Left ventricle myocardium superior (tissue), 1 donor: ENCODE measurements at places on chromosomes 5 and 9.

GRCh38 chr5:14557791-14558415 lies 23.7 kb upstream of the OTULINL start:
- no peak for DNase-seq

GRCh38 chr5:132742626-132743025 lies 4.6 kb upstream of the CCNI2 start:
- DNase-seq, result no peak

DNA sequence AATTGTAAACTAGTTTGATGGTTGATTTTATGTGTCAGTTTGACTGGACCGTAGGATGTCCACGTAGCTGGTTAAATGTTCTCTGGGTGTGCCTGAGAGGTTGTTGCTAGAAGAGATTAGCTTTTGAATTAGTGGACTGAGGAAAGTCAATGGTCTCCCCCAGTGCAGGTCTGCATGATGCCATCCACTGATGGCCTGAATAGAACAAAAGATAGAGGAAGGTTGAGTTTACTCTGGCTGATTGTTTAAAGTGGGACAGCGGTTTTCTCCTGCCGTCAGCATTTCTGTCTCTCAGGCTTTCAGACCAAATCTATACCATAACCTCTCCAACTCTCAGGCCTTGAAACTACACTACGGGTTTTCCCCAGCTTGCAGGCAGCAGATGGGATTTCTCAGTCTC lies 899.2 kb upstream of the WWC1 start:
- no peak for DNase-seq

- DNase-seq, result peak; percentile 51
These were observed 11.1 kb downstream of the CNTFR start for GRCh38 chr9:34578241-34579103.

GRCh38 chr5:77768978-77769377 lies 7.2 kb downstream of the TBCA start:
- DNase-seq, result no peak

GRCh38 chr9:131981116-131981776 lies 98.4 kb downstream of the MED27 start:
- DNase-seq, result no peak

DNA sequence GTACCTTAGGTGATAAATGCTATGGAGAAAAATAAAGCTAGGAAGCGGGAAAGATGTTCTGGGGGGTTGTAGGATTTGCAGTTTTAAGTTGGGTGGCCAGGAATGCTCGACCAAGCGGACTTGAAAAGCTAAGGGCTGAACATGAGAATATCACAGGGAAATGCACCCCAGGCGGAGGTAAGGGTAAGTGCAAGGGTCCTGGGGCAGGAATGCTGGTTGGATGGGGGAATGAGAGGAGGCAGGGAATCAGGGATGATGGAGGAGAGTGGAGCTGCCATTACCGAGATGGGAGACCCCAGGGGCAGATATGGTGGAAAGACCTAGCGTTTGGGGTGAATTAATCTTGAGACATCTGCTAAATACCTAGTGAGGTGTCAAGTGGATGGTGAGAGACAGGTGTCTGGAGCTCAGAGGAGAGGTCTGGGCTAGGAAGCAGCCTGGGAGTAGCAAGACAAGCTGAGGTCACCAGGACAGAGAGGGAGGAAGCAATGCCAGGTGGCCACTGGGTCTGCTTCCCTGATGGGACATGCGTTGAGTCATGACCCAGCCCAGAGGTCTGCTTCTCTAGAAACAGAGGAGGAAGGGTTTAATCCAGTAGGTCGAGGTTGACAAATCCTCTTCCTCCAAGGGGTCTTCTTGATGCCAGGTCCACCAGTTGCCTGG lies 77.7 kb upstream of the ASS1 start:
- no peak for DNase-seq

- DNase-seq, result no peak
These were observed 297.9 kb upstream of the PCSK5 start for GRCh38 chr9:75592586-75592985.

GRCh38 chr9:27535701-27536118 lies 6.1 kb upstream of the MOB3B start:
- DNase-seq, result no peak

GRCh38 chr5:66164044-66164790 lies 20.1 kb downstream of the SREK1 start:
- DNase-seq, result no peak

GRCh38 chr5:31806561-31806960 lies 167.6 kb downstream of the PDZD2 start:
- DNase-seq, result no peak

GRCh38 chr5:362978-363765 lies 41.7 kb downstream of the AHRR start:
- no peak for DNase-seq

- no peak for DNase-seq
These were observed 48.1 kb upstream of the TDRD7 start for GRCh38 chr9:97363661-97364299.
